ENCODE measurements at places on chromosomes 7 and 10.

- DNase-seq: no peak
Measured at GRCh38 chr10:117533507-117534281, 8.9 kb upstream of the EMX2 start.

GRCh38 chr10:120987359-120987758 lies 136.2 kb downstream of the WDR11 start:
- DNase-seq: peak; percentile 34

GRCh38 chr7:117200132-117200531 lies 122.7 kb downstream of the WNT2 start:
- DNase-seq: no peak

DNA sequence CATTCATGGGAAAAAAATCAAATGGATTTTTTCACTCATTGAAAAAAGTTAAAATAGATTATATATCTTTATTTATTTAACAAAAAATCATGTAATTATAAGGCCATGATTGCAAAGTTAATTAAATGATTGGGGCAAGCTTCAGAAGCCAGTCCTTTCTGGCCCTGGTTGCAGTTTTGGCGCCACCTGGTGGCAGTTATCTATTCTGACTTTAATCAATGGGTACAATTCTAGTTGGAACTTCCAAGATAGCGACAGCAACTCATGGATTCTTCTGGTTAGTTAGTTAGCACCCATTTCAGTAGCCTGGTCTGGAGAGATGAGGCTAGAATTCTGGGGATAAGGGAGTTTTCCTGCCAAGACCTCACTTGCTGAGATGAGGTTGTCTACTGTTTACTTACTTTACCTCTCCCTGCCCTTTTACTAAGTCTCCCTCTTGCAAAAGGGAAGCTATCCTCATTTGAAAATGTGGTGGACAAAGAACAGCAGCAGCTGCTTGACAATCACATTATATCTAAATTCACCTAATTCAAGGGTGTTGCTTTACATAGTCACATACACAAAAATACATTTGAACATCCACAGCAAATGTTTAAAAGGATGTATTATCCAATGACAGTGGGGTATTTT lies 42.3 kb downstream of the NOC3L start:
- DNase-seq: peak; percentile 67

All from CD4-positive, CD25-positive, alpha-beta regulatory T cell (primary cell).